Nasal cavity respiratory epithelium epithelial cell of viscerocranial mucosa (primary cell): ENCODE measurements at places on chromosomes 6 and 20. TPM values are rescaled to one million over a fixed set of nuclear protein-coding genes. Genes with fewer than 3 reads are reported as not detected.

LY6G6C gene
- total RNA-seq, result under 0.01 TPM in 1 of 2 replicates, not detected in the other

MAS1 gene
- total RNA-seq, result not detected in 2 replicates

OR2B6 gene
- total RNA-seq, result not detected in 2 replicates

TCF21 gene
- not detected in 2 replicates for total RNA-seq
